COR-L47 (cell line): ENCODE measurements at places on chromosomes 4 and X.

GRCh38 chr4:2412534-2412884, 5.9 kb downstream of the ZFYVE28 start:
- no peak for DNase-seq

DNA sequence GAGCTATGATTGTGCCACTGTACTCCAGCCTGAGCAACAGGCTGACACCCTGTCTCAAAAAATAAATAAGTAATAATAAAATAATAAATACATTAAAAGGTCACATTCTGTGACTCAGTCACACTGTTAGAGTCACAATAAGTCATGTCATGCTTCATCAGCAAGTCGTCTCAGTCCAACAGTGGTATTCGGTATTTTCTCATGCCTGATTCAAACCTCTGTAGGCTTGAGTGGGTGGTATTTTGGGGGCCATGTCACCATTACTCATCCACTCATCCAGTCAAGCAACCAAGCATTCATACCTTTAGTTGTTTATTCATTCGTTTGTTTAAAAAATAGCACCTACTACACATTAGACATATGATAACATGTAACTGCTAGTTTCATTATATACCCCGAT, 46.9 kb downstream of the SUPT20HL2 start:
- DNase-seq: no peak

- DNase-seq: no peak
Observed at GRCh38 chr4:159941076-159941475, 838.2 kb downstream of the RAPGEF2 start.

- DNase-seq: no peak
Observed at GRCh38 chr4:10096201-10096977, 20.2 kb downstream of the WDR1 start.

GRCh38 chr4:75920327-75920726, 18.1 kb upstream of the PPEF2 start:
- no peak for DNase-seq
